ENCODE measurements at places on chromosomes 11 and 22.
A peak's percentile ranks its signal among the peaks of the same experiment; 100 is the strongest.

GRCh38 chr11:105821781-105822180, 200.3 kb downstream of the MSANTD4 start:
- DNase-seq = no peak

DNA sequence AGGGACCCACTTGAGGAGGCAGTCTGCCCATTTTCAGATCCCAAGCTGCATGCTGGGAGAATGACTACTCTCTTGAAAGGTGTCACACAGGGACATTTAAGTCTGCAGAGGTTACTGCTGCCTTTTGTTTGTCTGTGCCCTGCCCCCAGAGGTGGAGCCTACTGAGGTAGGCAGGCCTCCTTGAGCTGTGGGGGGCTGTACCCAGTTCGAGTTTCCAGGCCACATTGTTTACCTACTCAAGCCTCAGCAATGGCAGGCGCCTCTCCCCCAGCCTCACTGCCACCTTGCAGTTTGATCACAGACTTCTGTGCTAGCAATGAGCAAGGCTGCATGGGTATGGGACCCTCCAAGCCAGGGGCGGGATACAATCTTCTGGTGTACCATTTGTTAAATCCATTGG, 126.0 kb downstream of the OR4A5 start:
- DNase-seq = no peak

DNA sequence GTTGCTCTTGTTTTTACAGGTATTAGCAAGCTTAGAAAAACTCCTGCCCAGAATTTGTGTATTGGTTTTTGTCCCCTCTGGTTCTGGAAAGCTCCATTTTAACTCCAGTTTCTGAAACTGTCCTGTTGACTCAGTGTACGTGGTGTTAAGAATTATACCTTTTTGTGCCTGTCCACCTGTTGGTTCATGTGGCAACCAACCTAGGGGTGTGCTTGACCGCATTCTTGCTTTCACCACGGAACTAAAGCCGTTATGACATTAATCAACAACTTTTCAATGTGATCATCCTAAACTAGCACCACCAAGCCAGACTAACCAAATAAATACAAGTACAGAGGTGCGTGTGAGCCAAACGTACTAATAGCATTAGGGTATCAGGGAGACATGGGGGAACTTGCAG, 56.0 kb upstream of the PTH start:
- no peak for DNase-seq

DNA sequence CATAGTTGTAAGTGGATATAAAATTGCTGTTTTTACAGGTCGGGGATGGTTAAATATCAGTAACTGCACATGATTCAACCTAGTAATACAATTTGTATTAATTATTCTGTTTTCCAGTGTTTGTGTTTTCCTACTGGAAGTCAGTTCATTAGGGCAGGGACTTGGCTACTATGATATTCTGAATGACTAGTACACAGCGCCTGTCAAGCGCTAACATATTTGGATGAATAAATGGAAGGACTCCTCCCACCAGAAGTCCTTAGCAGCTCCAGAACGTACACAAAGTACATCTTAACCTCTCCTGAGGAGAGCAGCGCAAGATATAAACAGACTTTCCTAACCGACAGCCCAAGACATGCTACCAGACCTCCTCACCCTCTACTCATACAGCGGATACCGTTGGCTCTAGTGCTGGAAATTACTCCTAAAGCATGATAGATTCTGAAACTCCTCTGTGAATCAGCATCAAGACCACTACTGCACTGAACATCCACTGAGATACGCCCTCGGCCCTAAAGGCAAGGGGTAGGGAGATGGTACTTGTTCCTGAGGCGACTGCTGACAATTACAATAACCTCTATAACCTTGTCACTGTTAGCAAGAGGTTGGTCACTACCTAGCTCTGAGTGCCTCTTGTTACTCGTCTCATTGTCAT, 79.1 kb downstream of the RDX start:
- no peak for DNase-seq

DNA sequence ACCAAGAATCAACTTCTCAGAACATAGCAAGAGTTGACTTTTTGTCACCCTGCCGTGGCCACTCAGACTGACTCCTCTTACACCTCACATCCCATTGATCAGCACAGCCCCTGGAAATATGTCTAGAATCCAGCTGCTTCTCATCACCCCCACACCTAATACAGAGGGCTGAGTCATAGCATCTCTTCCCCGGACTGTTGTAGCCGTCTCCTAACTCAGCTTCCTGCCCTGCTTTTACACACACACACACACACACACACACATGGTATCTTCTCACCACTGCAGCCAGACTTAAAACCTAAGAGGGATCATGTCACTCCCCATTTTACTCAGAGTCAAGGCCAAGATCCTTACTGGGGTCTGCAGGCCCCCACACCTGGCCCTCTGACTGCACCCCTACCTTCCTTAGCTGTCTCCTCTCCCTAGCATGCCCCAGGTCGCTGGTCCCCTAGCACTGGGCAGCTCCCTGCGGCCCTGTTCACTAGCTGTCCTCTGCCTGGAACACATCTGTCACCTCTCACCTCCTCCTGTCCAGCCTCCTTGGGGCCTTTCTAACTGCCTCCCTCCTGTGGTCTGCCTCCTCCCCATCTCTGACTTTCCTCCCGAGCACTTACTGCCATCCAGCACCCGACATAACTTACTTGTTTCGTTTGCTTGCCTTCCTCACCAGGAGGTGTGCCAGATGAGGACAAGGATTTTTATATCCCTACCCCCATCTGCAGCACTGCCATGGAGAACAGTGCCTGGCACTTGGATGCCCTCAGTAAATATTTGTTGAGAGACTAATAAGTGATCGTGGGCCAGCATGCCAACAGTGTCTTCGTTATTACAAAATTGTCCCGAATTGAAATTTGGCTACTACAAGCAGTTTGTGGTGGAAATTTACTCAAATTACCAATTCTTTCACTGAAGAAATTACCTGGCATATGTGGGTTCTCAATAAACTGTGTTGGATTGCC, 61.9 kb downstream of the BMAL1 start:
- DNase-seq = no peak

DNA sequence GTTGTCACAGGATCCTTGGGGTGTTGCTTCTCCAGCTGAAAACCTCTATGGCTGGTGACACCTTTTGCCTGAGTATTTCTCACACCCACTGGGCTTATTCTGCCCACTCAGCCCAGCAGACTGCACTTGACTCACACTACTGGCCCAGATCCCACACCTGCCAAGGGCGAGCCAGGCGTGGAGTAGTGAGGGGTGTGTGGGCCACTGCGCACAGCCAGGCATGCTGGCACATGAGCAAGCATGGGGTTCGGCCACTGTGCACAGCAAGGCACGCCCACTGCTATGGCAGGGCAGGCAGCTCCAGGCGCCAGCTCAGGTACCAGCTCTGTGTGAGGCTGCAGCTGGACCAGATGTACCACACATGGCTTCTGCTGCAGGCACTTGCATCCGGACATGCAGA, 116.5 kb upstream of the MTNR1B start:
- DNase-seq = no peak

DNA sequence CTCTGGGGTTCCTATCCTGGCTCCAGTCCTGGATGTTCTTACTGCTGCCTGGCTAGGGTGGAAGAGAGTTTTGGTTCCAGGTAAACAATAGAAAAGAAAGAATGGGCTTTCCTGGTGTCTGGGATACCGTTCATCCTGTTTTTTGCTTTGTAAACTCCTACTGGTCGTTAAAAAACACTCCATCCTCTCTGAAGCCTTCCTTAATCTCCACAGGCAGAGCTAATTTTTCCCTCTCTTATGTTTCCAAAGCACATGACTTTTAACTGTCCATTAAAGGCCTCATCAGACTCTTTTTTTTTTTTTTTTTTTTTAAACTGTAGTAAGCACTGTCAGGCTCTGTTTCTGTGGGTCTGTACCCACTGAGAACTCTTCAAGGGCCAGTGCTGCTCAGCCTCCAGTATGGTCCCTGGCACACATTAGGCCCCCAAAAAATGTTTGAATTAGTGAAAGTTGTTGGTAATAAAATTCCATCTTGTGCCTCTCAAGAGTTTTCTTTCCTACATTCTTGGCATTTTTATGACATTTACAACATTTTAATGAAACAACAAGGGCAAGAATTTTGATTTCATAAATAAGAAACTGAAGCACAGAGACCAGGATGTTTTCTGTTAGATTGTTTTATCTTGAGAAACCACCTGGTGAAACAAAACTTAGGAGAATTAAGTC, 104.2 kb downstream of the TEAD1 start:
- no peak for DNase-seq

DNA sequence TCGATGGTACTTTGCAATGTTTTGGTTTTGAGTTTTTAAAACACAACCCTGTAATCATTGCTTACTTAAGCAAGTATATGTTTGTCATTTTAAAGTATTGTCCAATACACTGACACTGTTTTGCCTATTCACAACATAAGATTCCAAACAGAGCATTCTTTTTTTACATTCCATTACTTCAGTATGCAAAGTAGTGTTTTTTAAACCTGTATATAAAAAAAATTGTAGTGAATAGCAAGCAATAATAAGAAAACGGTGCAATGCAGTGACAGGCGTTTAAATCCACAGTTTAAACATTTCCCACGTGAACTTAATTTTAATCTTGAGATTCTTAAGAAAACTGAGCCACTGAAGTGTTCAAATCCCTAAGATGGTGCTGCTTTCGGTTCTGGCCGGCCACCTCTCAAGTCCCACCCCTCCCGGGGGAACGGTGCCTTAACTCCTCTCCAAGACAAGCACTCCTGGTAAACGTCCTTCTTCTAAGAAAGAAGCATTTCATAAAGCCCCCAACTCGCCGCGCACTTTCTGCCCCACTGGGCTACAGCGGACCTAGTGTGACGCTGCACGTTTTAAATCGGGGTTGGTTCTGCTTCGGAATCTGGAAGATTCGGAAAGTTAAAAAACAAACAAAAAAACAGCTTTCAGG, 2.9 kb downstream of the PGR start:
- peak; percentile 13 for DNase-seq

DNA sequence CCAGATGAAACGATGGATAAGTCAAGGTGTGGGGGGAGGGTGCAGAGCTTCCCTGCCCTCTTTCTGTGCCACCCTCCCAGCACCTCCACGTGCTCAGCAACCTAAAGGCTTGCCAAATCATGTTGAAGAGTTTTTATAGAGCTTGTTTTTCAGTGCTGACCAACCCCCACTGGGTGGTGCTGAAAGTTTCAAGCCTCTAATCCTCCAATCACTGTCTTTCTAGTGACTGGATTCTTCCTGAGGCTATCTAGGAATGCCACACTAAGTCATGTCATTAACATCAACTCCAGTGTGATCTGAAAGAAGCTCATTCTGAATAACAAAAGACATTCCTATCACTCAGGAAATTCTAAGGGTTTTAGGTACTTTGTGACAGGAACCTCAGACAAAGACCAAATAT, 382.6 kb downstream of the DYNC2H1 start:
- no peak for DNase-seq

GRCh38 chr11:44046182-44046581, 1.6 kb upstream of the ACCSL start:
- no peak for DNase-seq

DNA sequence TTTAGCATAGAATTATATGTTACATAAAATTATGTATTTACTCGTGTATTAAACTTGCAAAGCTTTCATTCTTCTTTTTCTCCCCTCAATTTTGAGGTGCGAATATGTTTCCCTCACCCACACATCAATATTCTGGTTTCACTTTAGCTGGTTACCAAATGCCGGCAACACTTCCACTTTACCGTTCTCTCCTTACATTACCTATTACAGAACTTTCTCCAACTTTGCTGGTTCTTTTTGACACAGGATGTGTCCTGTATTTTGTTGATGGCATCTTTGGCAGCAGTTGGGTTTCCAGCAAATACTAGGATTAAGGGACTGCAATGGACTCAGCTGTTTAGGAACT, 84.9 kb downstream of the PRR5L start:
- no peak for DNase-seq

DNA sequence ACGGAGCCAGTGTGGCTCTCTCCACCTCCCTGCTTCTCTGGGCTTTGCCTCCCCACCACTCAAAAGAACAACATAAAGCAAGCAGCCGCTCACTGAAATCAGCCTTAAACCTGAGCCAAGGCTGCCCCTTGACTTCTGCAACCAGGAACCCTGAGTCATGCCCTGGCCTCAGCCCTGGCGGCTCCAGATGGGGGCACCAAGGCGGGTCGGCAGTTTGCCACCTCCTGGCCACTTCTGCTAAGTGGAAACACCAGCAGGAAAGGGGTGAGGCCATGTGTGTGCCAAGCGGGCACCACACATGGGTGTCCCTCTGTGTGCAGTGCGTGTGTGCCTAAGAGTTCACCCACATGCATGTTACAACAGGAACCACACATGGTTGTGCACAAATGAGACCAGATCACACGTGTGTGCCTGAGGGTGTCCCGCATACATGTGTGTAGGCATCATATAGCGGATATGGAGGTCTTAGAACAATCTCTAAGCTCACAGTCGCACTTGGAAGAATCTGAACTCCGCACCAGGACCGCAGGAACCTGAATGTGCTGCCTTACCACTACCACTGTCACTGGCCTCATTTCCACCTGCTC, 221.2 kb downstream of the MN1 start:
- no peak for DNase-seq

- DNase-seq = no peak
Measured at GRCh38 chr11:38543986-38544385, 1946.0 kb upstream of the RAG2 start.

DNA sequence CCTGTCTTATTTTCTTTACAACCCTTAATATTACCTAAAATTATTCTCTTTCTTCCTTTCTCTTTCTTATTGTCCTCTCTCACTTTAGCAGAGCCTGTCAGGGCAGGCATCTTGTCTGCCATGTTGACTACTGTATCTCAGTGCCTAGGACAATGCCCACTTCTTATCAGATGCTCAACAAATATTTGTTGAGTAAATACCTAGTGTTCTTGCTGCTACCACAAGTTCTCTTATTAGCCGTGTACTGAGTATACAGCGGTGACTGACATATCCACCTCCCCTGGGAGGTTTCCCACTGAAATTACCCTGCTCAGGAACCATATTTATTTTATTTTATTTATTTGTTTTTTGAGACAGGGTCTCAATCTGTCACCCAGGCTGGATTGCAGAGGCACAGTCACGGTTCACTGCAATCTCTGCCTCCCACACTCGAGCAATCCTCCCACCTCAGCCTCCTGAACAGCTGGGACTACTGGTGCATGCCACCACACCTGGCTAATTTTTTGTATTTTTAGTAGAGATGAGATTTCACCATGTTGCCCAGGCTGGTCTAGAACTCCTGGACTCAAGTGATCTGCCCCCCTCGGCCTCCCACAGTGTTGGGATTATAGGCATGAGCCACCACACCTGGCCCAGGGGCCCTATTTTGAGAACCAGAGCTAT, 6.7 kb downstream of the HPX start:
- DNase-seq = no peak

- DNase-seq = no peak
Measured at GRCh38 chr11:47599902-47600301, 5.7 kb upstream of the C1QTNF4 start.

- DNase-seq = no peak
Measured at GRCh38 chr11:96817482-96818399, 427.9 kb downstream of the JRKL start.

GRCh38 chr11:106461148-106461691, 383.8 kb downstream of the AASDHPPT start:
- DNase-seq = no peak

- DNase-seq = no peak
Measured at GRCh38 chr11:15913261-15913660, 443.1 kb downstream of the SOX6 start.

- DNase-seq = no peak
Measured at GRCh38 chr11:130469181-130469580, 20.7 kb downstream of the ADAMTS15 start.

GRCh38 chr11:8092587-8093424, 11.8 kb downstream of the TUB start:
- DNase-seq = peak; percentile 71

Measured in endothelial cell (in vitro differentiated cells).